ENCODE measurements at places on chromosomes 7 and 10.

DNA sequence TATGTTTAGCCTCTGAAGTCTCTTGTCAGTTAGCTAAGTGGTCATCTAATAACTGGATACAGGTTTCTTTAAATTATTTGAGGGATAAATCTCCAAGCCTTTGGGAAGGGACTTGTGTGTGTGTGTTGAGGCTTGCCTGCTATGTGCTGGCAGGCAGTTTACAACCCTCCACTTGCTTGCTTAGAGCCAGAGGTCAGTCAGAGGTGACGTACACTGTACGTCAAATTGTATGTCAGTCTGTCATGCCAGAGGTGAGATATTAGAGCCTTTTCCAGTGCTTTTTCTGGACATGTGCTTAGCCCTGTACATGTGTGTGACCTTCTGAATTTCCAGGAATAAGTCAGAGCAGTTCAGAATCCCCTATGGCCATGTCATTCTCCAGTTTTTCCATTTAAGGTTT lies 438.9 kb downstream of the SDK1 start:
- no peak for DNase-seq

DNA sequence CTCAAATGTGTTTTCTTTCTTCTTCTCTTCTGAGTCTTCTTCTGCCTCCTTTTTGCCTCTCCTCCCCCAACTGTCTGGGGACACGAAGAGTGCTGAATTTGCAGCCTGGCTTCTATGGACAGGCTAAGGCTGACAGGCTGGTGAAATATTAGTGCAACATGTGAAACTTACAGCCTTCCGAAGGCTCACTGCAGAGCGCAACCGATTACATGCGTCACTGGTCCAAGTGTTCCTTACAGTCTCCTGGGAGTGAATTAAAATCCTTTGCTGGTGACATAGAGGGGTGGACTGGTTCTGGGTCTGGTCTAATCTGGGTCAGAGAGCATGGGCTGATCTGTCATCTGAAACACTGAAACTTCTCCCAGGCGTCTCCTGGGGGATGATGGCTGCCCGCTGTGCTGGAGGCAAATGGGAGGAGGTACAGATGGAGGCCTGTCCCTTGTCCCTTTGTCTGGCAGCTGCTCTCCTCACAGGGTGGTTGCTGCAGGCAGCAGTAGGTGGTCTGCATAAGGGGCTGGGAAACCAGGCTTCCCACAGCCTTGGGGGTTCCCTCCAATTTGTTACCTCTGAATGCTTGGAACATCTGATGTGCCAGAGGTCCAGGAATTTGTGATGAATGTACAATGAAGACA lies 143.8 kb upstream of the BMPER start:
- DNase-seq = no peak

DNA sequence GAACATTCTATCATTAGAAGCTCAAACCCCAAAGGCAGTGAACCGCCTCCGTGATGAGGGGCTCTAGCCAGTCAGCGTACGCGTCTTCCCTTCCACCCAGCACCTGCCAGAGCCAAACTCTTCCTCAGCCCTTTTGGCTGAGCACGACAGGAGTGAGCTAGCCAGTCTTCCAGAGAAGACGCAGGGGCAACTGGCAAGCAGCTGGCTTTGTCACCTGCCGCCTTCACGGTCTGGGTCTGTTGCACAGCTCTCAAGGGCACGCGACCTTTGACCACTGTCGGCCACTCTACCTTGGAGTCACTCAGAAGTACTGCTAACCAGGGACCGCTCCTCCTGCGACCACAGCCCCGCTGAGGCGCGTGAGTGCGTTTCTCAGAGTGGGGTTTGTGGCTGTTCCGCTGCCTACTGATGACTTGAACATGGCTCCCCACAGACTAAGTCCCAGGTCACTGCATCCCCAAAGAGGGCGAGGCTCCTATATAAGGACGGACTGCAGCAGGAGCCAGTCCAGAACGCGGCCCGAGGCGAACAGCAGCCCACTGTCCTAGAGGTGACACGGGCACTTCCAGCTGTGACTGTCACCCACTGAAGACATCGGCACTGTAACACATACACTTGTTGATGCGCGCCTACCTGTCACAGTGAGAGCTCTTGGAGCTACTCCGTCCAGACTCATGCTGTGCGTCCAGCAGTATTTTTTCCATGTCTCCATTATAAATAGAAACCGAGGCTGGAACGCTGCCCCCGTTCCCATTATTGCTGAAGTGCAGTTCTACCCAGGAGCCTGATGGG lies 8.4 kb downstream of the BNIP3 start:
- no peak for DNase-seq

DNA sequence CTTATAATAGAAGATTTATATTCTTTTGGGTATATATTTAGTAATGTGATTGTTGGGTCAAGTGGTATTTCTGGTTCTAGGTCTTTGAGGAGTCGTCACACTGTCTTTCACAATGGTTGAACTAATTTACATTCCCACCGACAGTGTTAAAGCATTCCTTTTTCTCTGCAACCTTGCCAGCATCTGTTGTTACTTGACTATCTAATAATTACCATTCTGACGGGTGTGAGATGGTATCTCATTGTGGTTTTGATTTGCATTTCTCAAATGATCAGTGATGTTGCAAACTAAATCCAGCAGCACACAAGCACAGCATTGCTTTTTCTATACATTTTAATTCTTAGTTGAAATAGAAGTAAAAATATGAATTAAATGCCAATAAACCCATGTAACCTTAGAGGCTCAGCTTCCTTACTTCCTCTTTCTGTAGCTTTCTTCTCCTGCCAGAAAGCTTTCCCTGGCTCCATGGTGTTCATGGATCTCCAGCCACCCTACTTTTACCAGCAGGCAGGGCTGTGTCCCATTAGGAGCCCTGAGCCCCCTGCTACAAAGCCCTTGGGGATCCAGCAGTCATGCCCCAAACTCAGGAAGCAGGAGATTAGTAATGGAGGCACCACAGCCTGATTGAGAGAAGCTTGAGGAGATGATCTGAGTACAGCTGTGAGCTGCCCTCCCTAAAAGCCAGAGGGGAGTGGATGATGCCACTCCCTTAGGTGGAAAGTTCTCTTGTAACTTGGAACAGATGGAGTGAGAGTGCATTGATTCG lies 158.6 kb downstream of the TMEM178B start:
- no peak for DNase-seq

GRCh38 chr7:137694405-137694804 lies 152.4 kb downstream of the DGKI start:
- no peak for DNase-seq

GRCh38 chr7:18489624-18490023 lies 5.9 kb upstream of the HDAC9 start:
- DNase-seq = no peak

GRCh38 chr10:43350156-43350555 lies 21.3 kb upstream of the FXYD4 start:
- DNase-seq = no peak

DNA sequence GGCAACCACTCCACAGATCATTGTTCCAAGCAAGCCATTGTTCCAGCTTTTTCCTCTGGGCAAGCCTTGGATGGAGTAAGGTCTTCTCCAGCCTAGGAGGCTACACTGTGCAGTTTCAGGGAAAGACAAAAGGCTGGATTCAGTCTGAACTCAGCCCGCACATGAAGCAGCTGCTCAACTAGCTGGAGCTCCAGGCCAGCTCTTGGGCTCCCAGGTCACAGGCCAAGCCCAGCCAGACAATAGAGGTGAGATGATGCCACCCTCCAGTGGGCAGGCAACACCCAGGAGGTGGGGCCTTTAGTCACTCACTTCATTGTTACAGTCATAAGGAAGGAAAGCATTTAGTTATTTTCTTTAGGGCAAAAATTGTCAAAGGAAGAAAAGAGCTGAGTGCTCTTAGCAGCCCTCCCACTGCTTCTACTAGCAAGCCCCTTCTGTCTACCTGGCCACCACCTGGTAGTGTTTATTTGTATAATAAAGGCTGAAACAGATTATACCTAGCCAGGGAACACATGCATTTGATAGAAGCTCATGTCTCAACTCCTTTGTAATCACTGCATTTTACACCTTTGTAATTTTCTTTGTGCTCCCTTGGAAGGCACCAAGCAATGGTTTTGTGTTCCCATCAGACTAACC lies 253.4 kb downstream of the WDR11 start:
- DNase-seq = no peak

DNA sequence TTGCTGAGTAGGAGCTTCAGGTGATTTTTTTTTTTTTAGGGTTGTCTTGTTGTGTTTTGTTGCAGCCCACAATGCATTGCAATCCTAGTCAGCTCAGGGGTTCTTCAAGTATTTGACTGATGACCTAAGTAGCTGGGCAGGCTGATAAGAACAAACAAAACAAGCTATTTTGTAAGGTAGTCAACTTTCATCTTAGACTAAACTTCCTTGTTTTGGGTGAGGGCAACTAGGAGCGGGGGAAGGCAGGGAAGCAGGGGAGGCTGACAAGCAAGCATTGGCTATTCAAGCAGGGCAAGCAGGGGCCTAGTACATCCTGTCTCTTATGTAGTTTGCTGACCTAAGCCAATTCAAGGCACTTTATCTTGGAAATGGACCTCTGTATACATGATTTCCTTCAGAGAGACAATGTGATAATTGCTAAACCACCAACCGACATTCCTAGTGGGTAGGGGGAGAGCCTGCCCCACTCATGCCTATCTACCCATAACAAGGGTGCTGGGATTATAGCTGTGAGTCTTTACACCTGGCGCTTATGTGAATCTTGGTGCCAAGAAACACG lies 163.3 kb upstream of the PRKCQ start:
- no peak for DNase-seq

DNA sequence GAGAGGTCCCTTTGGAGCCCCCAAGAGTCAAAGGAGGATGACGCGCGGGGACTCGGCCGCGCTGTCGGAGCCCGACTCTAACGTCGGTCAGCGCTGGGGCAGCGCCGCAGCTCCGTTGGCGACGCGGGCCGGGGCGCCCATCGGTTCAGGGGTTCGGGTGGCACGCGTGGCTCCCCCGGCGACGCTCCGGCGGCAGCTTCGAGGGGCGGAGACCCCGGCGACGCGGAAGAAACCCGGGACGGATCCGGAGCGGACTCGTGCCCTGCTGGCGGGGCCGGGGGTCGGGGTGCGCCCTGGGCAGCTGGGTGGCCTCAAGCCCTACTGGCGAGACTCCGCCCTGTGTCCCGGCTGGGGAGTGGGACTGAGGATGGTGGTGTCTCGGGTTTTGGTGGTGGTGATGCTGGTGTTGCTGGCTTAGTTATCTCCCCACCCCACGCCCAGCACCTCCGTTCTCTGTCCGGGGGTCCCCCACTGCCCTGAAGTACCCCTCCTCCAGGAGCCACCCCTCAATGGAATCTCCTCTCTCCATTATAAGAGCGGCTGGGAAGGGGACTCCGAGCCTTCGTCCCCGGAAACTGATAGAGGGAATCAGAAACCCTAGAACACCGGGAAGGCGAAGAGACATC lies at the start of gene NAT16:
NAT16 (minus strand) TSS at position 164 of the 626 bp plus-strand sequence. CDS start 5,486 bp downstream, outside the sequence.
- DNase-seq = no peak

DNA sequence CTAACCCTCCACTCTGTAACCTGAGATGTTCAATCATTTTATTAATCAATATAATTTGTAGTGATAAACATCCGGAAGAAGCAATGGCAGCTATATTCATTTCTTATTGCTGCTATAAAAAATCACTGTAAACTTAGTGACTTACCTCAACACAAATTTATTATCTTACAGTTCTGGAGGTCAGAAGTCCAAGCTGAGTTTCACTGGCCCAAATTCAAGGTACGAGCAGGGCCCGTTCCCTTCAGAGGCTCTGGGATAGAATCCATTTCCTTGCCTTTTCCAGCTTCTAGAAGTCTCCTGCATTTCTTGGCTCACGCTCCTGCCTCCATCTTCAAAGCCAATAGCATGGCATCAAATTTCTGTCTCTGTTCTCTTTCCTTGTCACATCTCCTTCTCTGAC lies 279.5 kb upstream of the SP8 start:
- DNase-seq = no peak

DNA sequence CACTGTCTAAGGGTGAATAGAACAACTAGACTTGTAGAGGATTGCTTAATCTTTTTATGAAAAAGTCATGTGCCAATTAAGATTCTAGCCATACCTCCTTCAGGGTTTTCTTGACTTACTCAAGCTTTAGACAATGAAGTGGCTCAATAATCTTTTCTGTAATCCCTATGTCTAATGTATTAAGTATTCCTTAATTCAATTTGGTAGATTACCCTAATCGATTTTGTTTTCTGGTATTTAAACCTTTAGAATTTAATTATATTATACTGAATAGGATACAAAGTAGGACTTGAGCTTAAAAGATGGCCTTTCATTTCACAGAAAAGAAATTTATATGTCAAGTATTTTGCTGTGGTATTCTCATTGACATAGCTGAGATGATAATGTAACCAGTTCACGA lies 597.9 kb upstream of the C7orf33 start:
- no peak for DNase-seq

GRCh38 chr7:29818308-29818707 lies 12.0 kb downstream of the WIPF3 start:
- no peak for DNase-seq

- no peak for DNase-seq
Observed at GRCh38 chr10:120586471-120586872, 129.4 kb downstream of the PLPP4 start.

DNA sequence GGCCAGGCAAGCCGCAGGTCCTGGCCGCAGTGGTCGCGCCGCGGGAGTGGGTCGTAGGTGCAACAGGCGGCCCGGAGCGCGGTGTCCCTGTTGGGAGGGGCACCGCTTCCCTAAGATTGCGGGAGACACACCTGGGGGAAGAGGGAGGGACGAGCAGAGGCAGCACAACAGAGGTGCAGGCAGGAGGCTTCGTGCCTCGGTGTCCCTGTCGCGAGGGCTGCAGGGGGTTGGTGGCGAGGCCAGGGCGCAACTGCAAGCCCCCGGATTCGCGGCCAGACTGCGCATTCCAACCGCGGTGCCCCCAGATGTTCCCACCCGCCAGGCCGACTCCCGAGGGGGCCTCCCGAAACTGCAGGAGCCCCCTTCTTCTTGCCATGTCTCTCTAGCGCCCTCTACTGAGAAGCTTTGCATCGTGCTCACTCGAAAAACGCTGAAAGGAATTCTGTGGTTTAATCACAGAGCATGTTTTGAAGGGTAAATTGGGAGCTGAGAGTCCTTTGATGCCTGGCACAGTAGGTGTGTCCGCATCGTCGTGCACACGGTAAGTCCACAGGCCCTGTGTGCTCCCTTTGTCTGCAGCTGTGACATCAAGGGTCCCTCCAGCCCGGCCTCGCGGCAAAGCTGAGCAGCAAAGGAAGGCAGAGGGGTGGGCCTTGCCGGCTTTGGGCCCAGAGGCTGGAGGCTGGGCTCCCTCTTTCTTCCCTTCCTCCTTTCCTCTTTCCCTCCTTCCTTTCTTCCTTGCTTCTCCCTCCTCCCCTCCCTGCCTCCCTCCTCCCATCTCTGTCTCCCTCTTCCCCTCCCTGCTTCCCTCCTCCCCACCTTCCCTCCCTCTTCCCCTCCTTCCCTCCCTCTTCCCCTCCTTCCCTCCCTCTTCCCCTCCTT lies 6.2 kb upstream of the MBL2 start:
- DNase-seq = peak; percentile 7

- DNase-seq = no peak
Observed at GRCh38 chr10:46318799-46319198, 32.0 kb downstream of the ANTXRL start.

DNA sequence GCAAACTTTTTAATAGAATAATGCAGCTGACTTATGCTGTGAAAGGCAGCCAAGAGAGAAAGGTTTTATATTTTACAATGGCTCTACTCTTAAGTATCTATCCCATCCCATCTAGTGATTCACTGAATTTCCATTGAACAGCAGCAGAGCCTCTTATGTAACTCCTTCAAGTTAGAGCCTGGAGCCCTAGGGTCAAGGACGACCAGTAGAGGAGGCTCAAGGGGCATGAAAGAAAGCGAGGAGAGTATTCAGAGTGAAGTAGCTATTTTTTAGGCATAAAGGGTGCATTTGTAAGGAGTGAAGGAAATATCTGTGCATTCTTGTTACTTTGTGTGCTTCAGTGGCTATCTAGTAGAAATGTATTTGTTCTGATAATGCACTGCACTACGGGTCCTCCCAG lies 180.2 kb upstream of the TPK1 start:
- no peak for DNase-seq
